Kidney epithelial cell (primary cell): ENCODE measurements at places on chromosomes 5 and 9. TPM values are rescaled to one million over a fixed set of nuclear protein-coding genes. Genes with fewer than 3 reads are reported as not detected.

- DNase-seq = no peak
Observed at GRCh38 chr5:153030755-153031725, 459.4 kb upstream of the GRIA1 start.

DNA sequence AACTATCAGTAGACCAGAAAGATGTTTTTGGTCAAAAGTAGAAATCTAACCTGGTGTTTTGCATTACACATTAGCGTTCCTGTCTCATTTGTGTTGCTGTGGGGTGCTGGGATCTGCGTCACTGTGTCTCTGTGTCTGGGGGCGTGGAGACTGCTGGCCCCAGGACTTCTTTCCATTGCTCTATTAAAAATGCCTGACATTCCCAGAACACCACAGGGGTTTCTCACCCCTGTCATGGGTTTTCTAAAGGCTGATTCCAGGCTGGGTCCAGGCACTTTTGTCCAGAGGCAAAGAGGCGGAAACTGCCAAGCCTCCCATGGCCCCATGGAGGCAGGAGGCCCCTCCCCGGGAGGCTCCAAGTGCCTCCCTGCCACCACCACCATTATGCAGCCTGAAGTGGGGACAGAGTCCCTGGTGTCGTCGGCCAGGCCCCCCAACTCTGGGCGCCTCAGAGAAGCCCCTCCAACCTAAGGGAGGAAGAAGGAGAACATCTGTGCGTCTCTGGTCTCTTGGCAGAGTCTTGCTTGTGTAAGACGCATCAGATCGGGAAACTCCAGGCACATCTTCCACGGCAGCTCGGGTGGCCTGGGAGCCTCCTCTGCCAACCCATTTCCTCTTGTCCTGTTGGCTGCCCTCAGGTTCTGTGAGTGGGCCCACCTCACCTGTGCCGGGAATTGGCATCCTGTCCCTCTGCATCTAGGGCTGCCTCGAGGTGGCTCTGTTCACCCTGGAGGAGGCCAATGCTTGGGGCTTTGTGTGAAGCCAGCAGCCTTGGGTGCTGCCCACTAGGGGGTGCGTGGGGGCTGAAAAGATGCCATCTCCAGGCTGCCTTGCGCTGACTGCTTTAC is 13.8 kb upstream of the PLEKHG4B start:
- no peak for DNase-seq

DNA sequence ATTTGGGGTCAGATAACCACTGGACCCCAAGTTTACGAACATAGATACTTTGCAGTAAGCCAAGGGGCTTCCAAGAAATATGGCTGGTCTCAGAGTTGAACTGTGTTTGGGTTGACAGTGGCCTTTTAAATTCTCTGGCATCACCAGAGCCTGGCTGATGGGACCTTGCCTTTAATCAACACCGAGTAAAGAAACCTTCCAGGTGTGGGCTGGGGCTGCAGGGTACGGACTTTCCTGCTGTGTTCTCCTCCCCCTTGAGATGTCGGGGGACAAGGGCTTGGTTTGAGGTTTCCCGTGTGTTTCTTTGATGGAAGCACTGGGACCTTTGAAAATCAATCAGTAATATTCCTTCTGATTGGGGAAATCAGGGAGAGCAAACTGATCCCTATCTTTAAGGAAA is 140.1 kb downstream of the MTX3 start:
- DNase-seq = no peak

The TAF1L gene
- total RNA-seq = under 0.01 TPM in 1 of 2 replicates, not detected in the other

The RANBP6 gene
- 21.0 and 24.0 TPM in 2 replicates for total RNA-seq
